ENCODE measurements at places on chromosomes 7 and 10.
A peak's percentile ranks its signal among the peaks of the same experiment; 100 is the strongest.

DNA sequence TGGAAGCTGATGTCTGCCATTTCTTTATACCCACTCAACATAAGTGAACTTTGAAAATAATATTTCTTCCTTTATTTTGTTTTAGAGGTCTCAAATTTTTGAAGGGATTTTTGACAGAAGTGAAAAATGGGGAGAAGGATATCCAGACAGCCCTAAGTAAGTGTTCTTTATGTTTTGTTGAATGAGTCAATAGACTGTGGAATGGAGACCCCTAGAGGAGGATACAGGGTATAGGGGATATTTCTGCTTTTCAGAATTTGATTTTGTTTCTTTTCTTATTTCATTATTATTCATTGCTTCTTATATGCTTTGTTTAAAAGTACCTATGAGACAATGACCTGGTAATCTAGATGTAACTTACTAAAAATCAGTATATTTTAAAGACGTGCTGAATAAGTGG lies 34.4 kb downstream of the PLEKHA8 start:
- DNase-seq: no peak

GRCh38 chr10:2968401-2969058 lies 98.8 kb upstream of the PFKP start:
- DNase-seq: no peak

GRCh38 chr7:140326116-140326928 lies 72.0 kb downstream of the SLC37A3 start:
- peak; percentile 34 for DNase-seq

DNA sequence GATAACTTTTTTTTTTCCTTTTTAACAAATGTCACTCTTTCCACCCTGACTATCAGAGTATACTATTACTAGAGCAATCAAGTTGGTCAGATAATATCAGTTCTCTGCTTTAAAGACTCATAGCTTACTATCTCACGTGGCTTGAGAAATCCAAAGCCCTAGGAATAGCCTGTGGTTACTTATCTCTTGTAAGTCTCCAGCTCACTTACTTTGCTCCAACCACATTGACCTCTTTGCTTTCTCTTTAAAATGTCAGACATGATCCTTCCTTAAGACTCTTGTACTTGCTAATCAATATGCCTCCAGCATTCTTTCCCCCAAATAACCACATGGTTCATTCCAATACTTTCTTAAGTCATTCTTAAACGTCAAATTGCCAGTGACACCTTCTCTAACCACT lies 1292.2 kb downstream of the REEP3 start:
- no peak for DNase-seq

GRCh38 chr7:116525913-116526861 lies 1.4 kb downstream of the CAV1 start:
- peak; percentile 41 for DNase-seq

All from stimulated activated CD4-positive, alpha-beta T cell treated with anti-CD3 and anti-CD28 coated beads, Interleukin-1b, Interleukin-23, amount 100 ng/mL, for 4 hours (primary cell).